ENCODE measurements at places on chromosomes 2 and 18. TPM values are rescaled to one million over a fixed set of nuclear protein-coding genes. Genes with fewer than 3 reads are reported as not detected.
A peak's percentile ranks its signal among the peaks of the same experiment; 100 is the strongest.

GRCh38 chr2:209818939-209819338 lies 47.3 kb downstream of the UNC80 start:
- no peaks in the 10 kb centered on the region for H3K27me3 ChIP-seq
- H3K4me1 ChIP-seq, result no peaks in the 10 kb centered on the region
- DNase-seq, result no peak
- H3K36me3 ChIP-seq, result no peaks in the 10 kb centered on the region
- no peak overlapping the region for H3K4me3 ChIP-seq
- H3K27ac ChIP-seq, result no peak overlapping the region

- no peak overlapping the region for H3K4me3 ChIP-seq
- H3K36me3 ChIP-seq, result no peaks in the 10 kb centered on the region
- H3K4me1 ChIP-seq, result peaks cover 2% of the 10 kb centered on the region
- DNase-seq, result no peak
Observed at GRCh38 chr2:107989445-107989844, 3.1 kb downstream of the SLC5A7 start.

- H3K36me3 ChIP-seq, result no peaks in the 10 kb centered on the region
- H3K27ac ChIP-seq, result no peak overlapping the region
- DNase-seq, result no peak
Observed at GRCh38 chr2:122132147-122132691, 376.8 kb downstream of the TSN start.

- no peak overlapping the region for H3K4me3 ChIP-seq
- H3K36me3 ChIP-seq, result no peaks in the 10 kb centered on the region
- H3K4me1 ChIP-seq, result peaks cover 16% of the 10 kb centered on the region
- no peaks in the 10 kb centered on the region for H3K27me3 ChIP-seq
- H3K27ac ChIP-seq, result no peak overlapping the region
Observed at GRCh38 chr2:222730366-222730999, 59.0 kb downstream of the MOGAT1 start.

DNA sequence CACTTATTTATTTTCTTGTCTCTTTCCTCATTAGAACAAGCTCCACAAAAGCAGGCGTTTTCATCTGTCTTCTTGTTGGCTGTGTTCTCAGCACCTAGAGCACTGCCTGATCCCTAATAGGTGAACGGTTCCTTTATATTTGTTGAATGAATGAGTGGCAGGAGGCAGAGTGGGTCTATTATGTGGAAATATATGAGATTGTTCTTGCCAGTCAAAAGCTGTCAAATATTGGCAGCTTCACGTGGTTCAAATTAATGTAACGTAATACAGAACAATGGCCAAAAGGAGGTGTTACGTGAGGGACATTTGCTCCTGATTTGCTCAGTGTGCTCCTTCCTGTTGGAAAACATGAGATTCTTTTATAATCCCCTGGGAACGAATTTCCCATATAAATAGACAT lies 8.5 kb upstream of the ARHGAP25 start:
- no peak for DNase-seq
- H3K27ac ChIP-seq, result no peak overlapping the region
- no peaks in the 10 kb centered on the region for H3K4me1 ChIP-seq
- no peaks in the 10 kb centered on the region for H3K36me3 ChIP-seq
- no peak overlapping the region for H3K4me3 ChIP-seq

Gene FKBP7
- 25.9 TPM for total RNA-seq

DNA sequence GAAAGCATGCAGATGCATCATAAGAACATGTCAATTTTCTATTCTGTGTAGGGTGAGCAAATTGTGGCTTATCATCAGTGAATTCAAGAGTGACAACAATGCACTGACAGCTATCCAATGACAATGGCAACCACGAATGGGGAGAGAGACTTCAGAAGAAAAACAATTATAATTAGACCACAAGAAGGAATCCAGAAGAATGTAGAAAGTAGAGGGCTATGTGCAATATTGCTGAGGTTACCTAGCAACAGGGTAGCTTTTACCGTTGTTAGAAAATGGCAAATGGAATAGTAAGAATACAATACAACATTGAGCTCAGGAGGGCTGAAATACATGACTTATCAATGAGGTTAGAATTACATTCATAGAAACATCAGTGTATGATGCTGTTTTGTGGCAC lies 71.1 kb upstream of the SESTD1 start:
- no peak overlapping the region for H3K4me3 ChIP-seq
- no peaks in the 10 kb centered on the region for H3K36me3 ChIP-seq
- H3K27ac ChIP-seq, result no peak overlapping the region
- no peaks in the 10 kb centered on the region for H3K27me3 ChIP-seq
- DNase-seq, result no peak
- H3K4me1 ChIP-seq, result no peaks in the 10 kb centered on the region

Gene ERFE
- 1.4 TPM for total RNA-seq

DNA sequence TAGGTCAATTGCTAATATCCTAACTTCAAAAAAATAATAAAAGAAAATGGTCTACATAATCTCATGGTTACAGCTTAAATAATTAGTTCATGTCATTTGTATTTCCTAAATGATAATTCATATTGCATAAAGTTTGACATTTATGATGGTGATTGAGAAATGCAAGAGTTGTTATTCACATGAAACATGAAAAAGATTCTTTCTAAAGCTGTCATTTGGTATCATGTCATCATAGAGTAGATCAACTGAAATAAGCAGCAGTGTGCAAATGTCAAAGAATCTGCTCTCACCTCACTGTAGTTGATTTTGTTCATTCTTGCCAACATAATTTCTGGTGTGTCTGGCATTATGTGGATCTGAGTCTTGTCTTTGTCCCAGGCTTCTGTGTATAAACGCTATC lies 95.3 kb downstream of the NEB start:
- no peaks in the 10 kb centered on the region for H3K36me3 ChIP-seq
- H3K27me3 ChIP-seq, result no peaks in the 10 kb centered on the region
- no peak for DNase-seq
- H3K27ac ChIP-seq, result no peak overlapping the region
- H3K4me1 ChIP-seq, result no peaks in the 10 kb centered on the region

Gene GRHL1
- 2.4 TPM for total RNA-seq

DNA sequence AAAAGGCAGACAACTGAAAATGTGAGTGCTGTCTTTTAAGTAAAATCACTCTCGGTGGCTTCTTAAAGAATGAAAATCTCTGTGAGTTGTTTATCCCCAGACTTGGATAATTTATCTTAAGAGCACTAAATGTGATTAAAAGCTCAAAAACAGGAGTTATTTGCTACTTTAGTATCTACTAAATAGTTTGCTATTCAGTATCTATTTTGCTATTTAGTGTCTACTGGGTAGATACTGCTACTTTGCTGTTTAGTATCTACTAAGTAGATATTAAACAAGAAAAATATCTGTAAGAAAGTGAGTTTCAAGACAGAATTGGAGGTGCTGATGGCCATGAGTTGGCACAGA lies 1.4 kb upstream of the KCNG3 start:
- H3K4me1 ChIP-seq, result no peaks in the 10 kb centered on the region
- H3K27me3 ChIP-seq, result peaks cover 73% of the 10 kb centered on the region
- no peaks in the 10 kb centered on the region for H3K36me3 ChIP-seq
- no peak for DNase-seq

GRCh38 chr18:49652881-49653724 lies 91.2 kb downstream of the LIPG start:
- H3K4me3 ChIP-seq, result no peak overlapping the region
- no peak overlapping the region for H3K27ac ChIP-seq
- DNase-seq, result no peak
- H3K4me1 ChIP-seq, result no peaks in the 10 kb centered on the region

DNA sequence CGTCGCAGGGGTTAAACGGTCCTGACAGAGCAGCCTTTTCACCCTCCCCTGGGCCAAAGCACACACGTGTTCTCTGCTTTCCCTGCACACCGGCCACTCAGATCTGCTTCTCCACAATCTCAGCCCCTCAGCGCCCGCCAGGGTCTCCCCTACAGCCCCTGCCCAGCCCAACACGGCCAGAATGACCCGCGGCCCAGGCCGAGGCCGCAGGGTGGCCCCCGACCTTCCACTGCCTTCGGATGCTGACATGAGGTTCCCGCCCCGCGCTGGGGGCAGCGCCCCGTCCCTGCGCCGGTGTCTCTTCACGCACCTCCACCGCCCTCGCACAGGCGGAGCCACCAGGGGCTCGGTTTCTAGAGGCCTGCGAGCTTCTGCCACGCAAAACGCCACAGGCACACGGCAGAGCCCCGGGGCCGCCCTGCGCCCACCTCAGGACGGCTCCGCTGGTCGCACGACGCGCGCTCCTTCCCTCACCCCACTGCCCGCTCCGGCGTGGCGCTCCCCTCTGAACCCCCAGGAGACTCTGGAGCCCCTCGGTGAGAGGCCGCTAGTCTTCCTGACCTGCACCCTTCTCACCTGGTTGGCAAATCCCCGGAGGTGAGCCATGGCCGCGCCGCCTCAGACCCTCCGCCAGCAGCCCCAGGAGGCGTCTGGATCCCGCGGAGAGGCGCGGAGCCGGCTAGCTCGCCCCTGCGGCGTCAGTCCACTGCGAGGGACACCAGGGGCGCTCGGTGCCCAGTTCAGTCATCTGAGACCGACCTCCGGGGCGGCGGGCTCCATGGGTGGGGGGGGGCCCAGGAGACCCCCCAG lies 749 bp downstream of the STK25 start:
- H3K27me3 ChIP-seq, result peaks cover 8% of the 10 kb centered on the region
- no peak for DNase-seq
- H3K36me3 ChIP-seq, result no peaks in the 10 kb centered on the region
- H3K4me1 ChIP-seq, result peaks cover 16% of the 10 kb centered on the region

Gene NT5DC4
- 1.1 TPM for total RNA-seq

DNA sequence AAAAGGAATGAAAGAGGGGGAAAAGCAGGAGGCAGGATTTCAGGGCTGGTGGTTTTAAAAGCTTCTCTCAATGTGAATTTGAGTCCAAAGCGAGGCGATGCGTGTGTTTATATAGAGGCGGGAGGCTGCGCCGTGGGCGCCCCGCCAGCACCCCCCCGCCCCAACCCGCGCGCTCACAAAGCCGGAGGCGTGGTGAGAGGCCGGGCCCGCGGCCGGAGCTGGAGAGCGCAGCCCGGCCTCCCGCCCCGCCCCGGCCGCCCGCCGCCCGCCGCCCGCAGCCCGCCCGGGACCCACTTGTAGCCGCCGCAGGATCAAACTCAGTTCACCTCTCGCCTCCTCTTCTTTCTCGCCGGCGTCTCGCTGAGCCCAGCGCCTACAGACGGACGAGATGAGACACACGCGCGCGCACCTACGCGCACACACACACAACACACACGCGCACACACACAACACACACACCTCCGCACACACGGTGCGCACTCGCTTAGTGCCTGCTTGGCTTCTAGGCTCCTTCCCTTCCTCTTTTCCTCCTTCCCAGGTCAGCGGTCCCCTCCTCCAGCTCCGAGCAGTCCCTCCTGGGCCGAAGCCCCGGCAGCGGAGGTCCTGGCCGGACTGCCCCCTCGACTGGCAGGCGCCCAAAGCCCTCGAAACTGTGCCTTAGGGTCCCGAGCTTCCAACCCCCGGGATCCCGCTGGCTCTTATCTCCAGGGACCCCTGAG lies 1.3 kb upstream of the CYP26B1 start:
- H3K36me3 ChIP-seq, result no peaks in the 10 kb centered on the region
- peak overlapping the region; percentile 22 for H3K4me3 ChIP-seq
- H3K4me1 ChIP-seq, result peaks cover 31% of the 10 kb centered on the region
- peak; percentile 78 for DNase-seq

- no peaks in the 10 kb centered on the region for H3K4me1 ChIP-seq
- H3K36me3 ChIP-seq, result no peaks in the 10 kb centered on the region
Observed at GRCh38 chr2:59888015-59888414, 665.4 kb downstream of the BCL11A start.

Gene NGEF
- total RNA-seq, result 0.71 TPM

- H3K4me3 ChIP-seq, result no peak overlapping the region
- no peaks in the 10 kb centered on the region for H3K4me1 ChIP-seq
- no peak overlapping the region for H3K27ac ChIP-seq
- DNase-seq, result no peak
- no peaks in the 10 kb centered on the region for H3K36me3 ChIP-seq
Observed at GRCh38 chr2:21118302-21118920, 5.4 kb upstream of the TDRD15 start.

GRCh38 chr2:195162194-195162593 lies 494.8 kb upstream of the SLC39A10 start:
- peaks cover 4% of the 10 kb centered on the region for H3K36me3 ChIP-seq
- H3K4me3 ChIP-seq, result no peak overlapping the region
- DNase-seq, result no peak

DNA sequence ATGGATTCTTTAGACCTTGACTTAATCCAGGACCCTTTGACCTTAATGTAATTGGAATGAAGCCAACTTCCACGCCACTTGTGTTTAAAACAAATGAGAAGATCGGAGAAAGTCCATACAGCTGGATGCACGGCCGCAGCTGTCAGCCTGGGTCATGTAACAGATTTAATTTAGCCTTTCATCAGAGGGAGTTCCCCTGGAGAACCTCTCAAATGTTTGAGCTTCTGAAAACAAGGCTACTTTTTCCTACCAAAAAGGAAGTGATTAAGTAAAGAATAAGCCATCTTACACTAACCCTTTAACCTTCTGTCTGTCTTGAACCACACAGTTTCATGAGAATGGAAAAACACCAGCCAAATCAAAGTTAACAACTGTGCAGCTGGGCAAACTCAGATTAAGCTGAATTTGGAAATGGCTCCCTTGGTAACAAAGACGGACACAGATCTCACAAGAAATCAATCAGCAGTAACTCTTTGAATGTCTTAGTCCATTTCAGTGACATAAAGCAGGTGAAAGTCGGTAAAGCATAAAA lies 103.6 kb downstream of the DOCK10 start:
- no peak overlapping the region for H3K4me3 ChIP-seq
- H3K4me1 ChIP-seq, result no peaks in the 10 kb centered on the region
- no peak overlapping the region for H3K27ac ChIP-seq
- no peaks in the 10 kb centered on the region for H3K27me3 ChIP-seq

DNA sequence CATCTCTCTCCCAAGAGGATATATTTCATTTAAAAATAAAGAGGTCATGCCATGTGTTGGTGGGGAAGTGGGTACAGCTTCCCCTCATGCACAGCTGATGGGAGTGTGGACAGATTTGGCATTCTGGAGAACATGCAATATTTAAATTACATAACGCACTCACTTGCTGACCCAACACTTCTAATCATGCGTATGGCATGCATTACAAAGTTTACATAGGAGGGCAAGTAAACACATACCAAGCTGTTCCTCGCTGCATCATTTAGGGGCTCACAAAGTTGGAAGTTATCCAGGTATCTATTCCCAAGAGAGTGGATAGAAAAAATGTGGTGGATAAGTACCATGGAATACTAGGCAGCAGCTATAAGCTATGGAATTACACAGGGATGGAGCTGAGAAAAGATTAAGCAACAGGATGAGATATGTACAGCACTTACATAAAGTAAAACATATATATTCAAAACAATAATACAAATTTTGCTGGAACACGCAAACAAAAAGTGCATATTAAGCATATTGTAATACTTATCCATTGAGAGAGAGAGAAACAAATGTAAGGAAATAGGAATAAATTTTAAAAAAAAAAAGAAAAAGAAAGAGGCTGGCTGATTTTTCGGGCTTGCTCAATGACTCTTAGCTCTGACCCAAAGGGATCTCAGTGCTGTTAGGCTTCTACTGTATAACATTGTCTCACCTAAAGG lies 11.0 kb downstream of the CYP1B1 start:
- no peak for DNase-seq
- H3K4me3 ChIP-seq, result no peak overlapping the region
- H3K27ac ChIP-seq, result no peak overlapping the region
- no peaks in the 10 kb centered on the region for H3K36me3 ChIP-seq
- H3K27me3 ChIP-seq, result no peaks in the 10 kb centered on the region

Gene CDK15
- 0.84 TPM for total RNA-seq

GRCh38 chr2:144703852-144704708 lies 184.2 kb upstream of the ZEB2 start:
- no peaks in the 10 kb centered on the region for H3K4me1 ChIP-seq
- no peaks in the 10 kb centered on the region for H3K36me3 ChIP-seq
- H3K4me3 ChIP-seq, result no peak overlapping the region
- H3K27me3 ChIP-seq, result no peaks in the 10 kb centered on the region

Gene SULT1C4
- total RNA-seq, result 8.8 TPM

Gene BMP10
- not detected for total RNA-seq

- peak overlapping the region; percentile 79 for H3K4me3 ChIP-seq
- peak overlapping the region; percentile 97 for H3K27ac ChIP-seq
- H3K36me3 ChIP-seq, result peaks cover 13% of the 10 kb centered on the region
- H3K27me3 ChIP-seq, result no peaks in the 10 kb centered on the region
Observed at GRCh38 chr18:9612215-9612830, 2.0 kb downstream of the PPP4R1 start.

Gene SLC11A1
- 194 TPM for total RNA-seq
